Naive thymus-derived CD4-positive, alpha-beta T cell (primary cell): ENCODE measurements at places on chromosomes 3 and 15. TPM values are rescaled to one million over a fixed set of nuclear protein-coding genes. Genes with fewer than 3 reads are reported as not detected.

DNA sequence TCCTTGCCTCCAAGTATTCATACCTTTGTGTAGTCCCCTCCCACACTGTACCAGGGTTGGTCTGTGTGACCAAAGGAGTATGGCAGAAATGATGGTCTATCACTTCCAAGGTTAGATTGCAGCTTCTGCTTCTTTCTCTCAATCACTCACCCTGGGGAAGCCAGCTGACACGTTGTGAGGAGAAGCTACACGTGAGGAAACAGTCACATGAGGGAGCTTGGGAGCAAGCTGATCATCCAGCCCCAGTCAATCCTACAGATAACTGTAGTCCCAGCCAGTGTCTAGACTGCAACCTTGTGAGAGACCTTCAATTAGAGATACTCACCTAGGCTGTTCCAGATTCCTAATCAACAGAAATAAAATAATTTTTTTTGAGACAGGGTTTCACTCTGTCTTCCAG is 6.2 kb upstream of the ZNF774 start:
- no peak overlapping the region for H3K4me3 ChIP-seq
- no peaks in the 10 kb centered on the region for H3K27me3 ChIP-seq
- H3K36me3 ChIP-seq: no peaks in the 10 kb centered on the region
- no peak for DNase-seq
- peaks cover 19% of the 10 kb centered on the region for H3K4me1 ChIP-seq
- no peak overlapping the region for H3K27ac ChIP-seq

GRCh38 chr3:182233957-182234356 is 522.2 kb downstream of the SOX2 start:
- H3K4me3 ChIP-seq: no peak overlapping the region
- no peaks in the 10 kb centered on the region for H3K4me1 ChIP-seq

DNA sequence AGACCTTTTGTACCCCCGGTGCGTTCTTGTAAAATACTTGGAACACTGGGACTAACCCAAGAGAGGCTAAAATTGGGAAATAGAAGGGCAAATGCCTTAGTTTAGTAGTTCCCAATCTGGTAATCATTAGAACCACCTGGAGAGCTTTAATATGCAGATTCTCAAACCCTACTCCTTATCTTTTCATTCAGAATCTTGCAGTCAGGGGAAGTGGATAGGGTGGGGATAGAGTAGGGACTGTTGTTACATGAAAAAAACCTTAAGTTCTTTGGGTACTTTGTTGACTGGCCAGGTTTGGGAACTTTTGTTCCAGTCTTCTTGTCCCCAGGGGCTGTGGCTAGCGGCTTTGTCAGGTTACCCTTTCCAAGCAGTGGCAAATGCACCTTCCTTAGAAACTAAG is 15.9 kb downstream of the MAPKBP1 start:
- H3K4me3 ChIP-seq: no peak overlapping the region
- peaks cover 10% of the 10 kb centered on the region for H3K4me1 ChIP-seq
- no peak overlapping the region for H3K27ac ChIP-seq
- DNase-seq: no peak
- H3K27me3 ChIP-seq: no peaks in the 10 kb centered on the region

- H3K36me3 ChIP-seq: no peaks in the 10 kb centered on the region
- no peak overlapping the region for H3K4me3 ChIP-seq
- DNase-seq: no peak
These were observed 48.2 kb upstream of the KBTBD8 start for GRCh38 chr3:66949898-66950297.

- H3K27ac ChIP-seq: no peak overlapping the region
- H3K27me3 ChIP-seq: no peaks in the 10 kb centered on the region
- H3K4me1 ChIP-seq: no peaks in the 10 kb centered on the region
- H3K4me3 ChIP-seq: no peak overlapping the region
These were observed 64.7 kb downstream of the ARRDC4 start for GRCh38 chr15:98025237-98025636.

DNA sequence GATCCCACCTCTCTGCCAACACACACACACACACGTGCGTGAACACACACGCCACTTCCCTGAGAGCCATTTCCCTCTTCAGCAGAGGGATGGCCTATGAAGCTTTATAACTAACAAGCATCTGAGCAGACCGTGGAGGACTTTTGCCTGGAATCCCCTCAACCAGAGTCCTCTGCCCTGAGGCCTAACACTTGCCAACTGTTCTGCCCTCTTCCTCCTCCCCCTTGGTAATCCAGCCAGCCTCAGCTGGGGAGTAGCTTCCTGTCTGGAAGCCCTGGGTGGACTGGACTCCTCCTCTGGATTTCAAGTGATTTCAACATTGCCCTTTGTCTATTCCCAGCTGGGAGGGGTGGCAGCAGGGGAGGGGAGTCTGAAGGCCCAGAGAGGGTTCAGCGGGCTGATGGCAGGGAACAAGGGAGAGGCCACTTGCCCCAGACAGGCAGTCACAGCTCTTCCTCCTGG is 68.4 kb upstream of the HACD2 start:
- no peaks in the 10 kb centered on the region for H3K36me3 ChIP-seq
- no peak for DNase-seq
- H3K4me1 ChIP-seq: no peaks in the 10 kb centered on the region
- H3K4me3 ChIP-seq: no peak overlapping the region
- no peak overlapping the region for H3K27ac ChIP-seq
- no peaks in the 10 kb centered on the region for H3K27me3 ChIP-seq

DNA sequence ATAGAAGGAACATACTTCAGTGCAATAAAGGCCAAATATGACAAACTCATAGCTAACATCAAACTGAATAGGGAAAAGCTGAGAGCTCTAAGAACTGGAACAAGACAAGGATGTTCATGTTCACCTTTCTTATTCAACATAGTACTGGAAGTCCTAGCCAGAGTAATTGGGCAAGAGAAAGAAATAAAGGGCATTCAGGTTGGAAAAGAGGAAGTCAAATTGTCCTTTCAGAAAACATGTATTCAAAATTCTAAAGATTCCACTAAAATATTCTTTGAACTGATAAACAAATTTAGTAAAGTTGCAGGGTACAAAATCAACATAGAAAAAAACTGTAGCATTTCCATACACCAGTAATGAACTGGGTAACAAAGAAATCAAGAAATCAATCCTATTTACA is 12.2 kb upstream of the ZNF197 start:
- DNase-seq: no peak
- no peaks in the 10 kb centered on the region for H3K4me1 ChIP-seq
- no peak overlapping the region for H3K4me3 ChIP-seq

- DNase-seq: no peak
- H3K27ac ChIP-seq: peak overlapping the region; percentile 83
- H3K4me1 ChIP-seq: peaks cover 25% of the 10 kb centered on the region
These were observed 400 bp downstream of the RAB43 start for GRCh38 chr3:129121016-129121791.

DNA sequence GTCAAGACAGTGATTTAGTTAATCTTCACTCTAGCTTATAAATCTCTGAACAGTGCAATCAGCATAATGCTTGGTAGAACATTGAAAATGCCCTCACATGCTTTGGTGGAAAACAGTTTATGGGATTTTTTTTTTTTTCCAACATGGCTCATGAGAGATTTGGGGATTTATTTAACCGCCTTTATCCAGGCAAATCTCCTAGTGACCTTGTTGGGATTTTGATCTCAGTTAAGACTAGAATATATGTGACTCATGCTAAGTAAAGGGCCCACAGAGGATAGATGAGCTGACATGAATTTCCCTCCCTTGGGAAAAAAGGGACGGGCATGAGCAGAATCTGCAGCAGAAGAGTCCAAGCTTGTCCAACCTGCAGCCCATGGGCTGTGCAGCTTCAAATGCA is 18.7 kb downstream of the LRTM1 start:
- no peak for DNase-seq
- H3K27ac ChIP-seq: no peak overlapping the region
- H3K4me1 ChIP-seq: no peaks in the 10 kb centered on the region
- H3K4me3 ChIP-seq: no peak overlapping the region
- no peaks in the 10 kb centered on the region for H3K27me3 ChIP-seq
- H3K36me3 ChIP-seq: no peaks in the 10 kb centered on the region

DNA sequence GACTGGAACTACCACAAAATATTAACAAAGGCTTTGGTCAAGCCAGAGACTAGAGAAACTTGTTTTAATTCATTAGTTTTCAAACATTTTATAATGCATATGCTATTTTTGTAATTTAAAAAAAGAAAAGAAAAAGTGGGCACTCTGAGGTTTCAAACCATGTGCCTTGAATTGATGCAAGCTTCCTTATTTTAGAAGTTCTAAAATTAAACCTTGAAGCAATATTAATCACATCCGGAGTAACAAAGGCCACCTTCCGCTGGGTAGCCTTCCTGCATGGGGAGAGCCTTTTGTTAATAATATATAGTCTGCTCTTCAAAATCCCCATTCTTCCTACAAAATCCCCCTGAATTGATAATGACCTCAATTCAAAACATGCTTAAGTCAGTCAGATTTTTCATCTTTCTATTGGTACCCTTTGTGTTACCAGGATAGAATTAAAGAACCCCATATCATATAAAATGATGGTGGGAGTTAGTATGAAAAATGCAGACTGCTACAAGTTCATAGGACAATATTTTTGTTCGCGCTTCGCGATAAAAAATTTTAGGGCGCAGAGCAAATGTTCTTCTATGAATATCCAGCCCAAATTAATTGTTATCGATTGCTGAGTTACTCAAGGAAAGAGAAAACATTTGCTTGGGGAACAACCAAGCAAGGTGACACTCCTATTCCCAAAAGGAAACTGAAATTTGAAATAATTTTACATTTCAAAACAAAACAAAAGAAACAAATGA is 30.6 kb downstream of the LDHAL6B start:
- DNase-seq: no peak
- H3K4me3 ChIP-seq: no peak overlapping the region
- no peaks in the 10 kb centered on the region for H3K36me3 ChIP-seq

The CHDH gene
- not detected for polyA plus RNA-seq

The ATP10A gene
- polyA plus RNA-seq: 18.5 TPM

The GOLGA6L9 gene
- 0.93 TPM for polyA plus RNA-seq
